ENCODE measurements at places on chromosomes 1 and 21. TPM values are rescaled to one million over a fixed set of nuclear protein-coding genes. Genes with fewer than 3 reads are reported as not detected.

The S100A7 gene
- not detected for total RNA-seq

The MMP23B gene
- 1.1 TPM for total RNA-seq

The NTNG1 gene
- total RNA-seq = 2.3 TPM

The NTPCR gene
- total RNA-seq = 16.4 TPM

The S100A16 gene
- total RNA-seq = 226 TPM

The NOL9 gene
- 21.4 TPM for total RNA-seq

The FCRLB gene
- 0.90 TPM for total RNA-seq

The SPRR2A gene
- not detected for total RNA-seq

The RIPK4 gene
- under 0.01 TPM for total RNA-seq

The MFSD2A gene
- total RNA-seq = 5.7 TPM

The GUCA2A gene
- total RNA-seq = not detected

The AKNAD1 gene
- total RNA-seq = 0.18 TPM

The CCNL2 gene
- total RNA-seq = 61.1 TPM

The KLF17 gene
- total RNA-seq = 0.28 TPM

The RAD54L gene
- 4.8 TPM for total RNA-seq

The SH2D5 gene
- total RNA-seq = 7.2 TPM

The SLAMF9 gene
- 0.28 TPM for total RNA-seq

The AIRE gene
- not detected for total RNA-seq

The COP1 gene
- total RNA-seq = 35.0 TPM

The C1orf50 gene
- total RNA-seq = 2.0 TPM

The FAM72C gene
- 0.83 TPM for total RNA-seq

The TTC22 gene
- not detected for total RNA-seq

The RASSF5 gene
- total RNA-seq = 0.18 TPM

The COL16A1 gene
- 34.2 TPM for total RNA-seq

The C4BPA gene
- not detected for total RNA-seq

The PERM1 gene
- not detected for total RNA-seq

The LIN28A gene
- not detected for total RNA-seq

The SPATA1 gene
- under 0.01 TPM for total RNA-seq

The KIAA1614 gene
- total RNA-seq = 1.8 TPM

The LIPI gene
- total RNA-seq = not detected

The SERPINC1 gene
- total RNA-seq = not detected

The RAP1GAP gene
- under 0.01 TPM for total RNA-seq

The DDR2 gene
- 245 TPM for total RNA-seq

The PLEKHN1 gene
- 0.28 TPM for total RNA-seq

All from IMR-90 (cell line).